ENCODE measurements at places on chromosomes 6 and 20.
A peak's percentile ranks its signal among the peaks of the same experiment; 100 is the strongest.

DNA sequence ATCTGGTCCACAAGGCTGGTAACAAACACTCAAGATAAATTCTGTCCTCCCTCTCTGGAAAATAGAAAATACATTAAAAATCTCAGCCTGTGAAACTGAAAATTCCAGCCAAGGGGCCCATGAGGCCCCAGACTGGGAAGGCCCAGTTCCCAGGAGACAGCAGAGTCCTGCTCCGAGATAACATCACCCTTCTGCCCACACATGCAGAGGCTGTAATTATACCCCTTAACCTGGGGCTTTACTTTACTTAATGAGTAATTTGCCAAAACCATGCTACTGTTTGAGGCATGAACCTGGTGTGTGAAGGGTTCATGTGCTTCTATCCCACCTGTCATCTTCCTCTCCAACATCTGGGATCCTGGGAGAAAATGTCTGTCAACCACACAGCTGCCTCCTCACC is 398.9 kb upstream of the SULF2 start:
- no peaks in the 10 kb centered on the region for H3K4me1 ChIP-seq
- H3K27me3 ChIP-seq = no peaks in the 10 kb centered on the region
- H3K36me3 ChIP-seq = no peaks in the 10 kb centered on the region
- no peak overlapping the region for H3K27ac ChIP-seq

DNA sequence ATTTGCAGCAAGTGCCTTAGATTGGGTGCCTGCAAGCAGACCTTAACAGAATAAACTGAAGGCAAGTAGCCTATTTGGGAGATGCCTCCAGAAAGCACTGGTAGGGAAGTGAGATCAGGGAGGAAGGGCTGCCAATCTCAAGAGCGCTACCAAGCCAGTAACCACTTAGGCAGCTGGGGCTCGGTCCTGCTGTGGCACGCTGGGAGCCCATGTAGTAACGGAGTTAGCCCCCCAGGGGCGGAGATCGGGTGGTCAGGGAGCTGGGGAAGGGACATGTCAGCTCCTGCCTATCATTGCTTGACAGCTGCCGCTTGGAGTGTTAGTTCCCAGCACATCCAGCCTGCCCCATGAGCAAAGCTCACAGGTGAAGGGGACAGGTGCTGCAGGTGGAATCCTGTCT is 127.0 kb downstream of the CEBPB start:
- peaks cover 32% of the 10 kb centered on the region for H3K27me3 ChIP-seq
- H3K4me3 ChIP-seq = no peak overlapping the region
- no peak overlapping the region for H3K27ac ChIP-seq

DNA sequence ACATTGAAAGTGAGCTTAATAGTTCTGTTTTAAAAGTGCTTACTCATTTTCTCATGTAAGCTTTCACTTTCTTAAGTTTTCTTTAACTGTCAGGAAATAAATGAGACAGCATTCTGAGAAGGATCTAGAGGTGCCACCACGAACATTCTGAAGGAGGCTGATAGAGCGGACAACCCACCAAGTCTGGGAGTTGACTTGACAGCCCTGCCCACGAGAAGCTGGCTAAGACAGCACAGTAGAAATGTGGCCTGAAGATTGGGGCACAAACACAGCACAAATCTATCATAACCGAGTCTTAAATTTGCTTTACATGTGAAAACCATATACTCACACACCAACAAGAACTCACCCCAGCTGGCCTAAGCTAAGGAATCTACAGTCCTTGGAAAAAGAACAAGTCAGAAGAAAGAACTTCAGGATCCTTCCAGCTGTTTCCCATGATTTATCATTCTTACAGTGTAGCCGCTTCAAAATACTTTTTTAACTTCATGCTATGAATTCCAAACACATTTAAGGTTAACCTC is 144.2 kb upstream of the TNFAIP3 start:
- H3K4me1 ChIP-seq = peaks cover 2% of the 10 kb centered on the region
- H3K36me3 ChIP-seq = no peaks in the 10 kb centered on the region
- H3K4me3 ChIP-seq = no peak overlapping the region
- DNase-seq = no peak
- H3K27ac ChIP-seq = peak overlapping the region; percentile 5
- H3K27me3 ChIP-seq = no peaks in the 10 kb centered on the region

GRCh38 chr6:22972771-22973170 is 403.4 kb downstream of the HDGFL1 start:
- H3K4me3 ChIP-seq = no peak overlapping the region
- H3K36me3 ChIP-seq = no peaks in the 10 kb centered on the region
- no peaks in the 10 kb centered on the region for H3K4me1 ChIP-seq
- DNase-seq = no peak
- no peak overlapping the region for H3K27ac ChIP-seq
- H3K27me3 ChIP-seq = no peaks in the 10 kb centered on the region

- H3K36me3 ChIP-seq = no peaks in the 10 kb centered on the region
- no peaks in the 10 kb centered on the region for H3K4me1 ChIP-seq
- no peak for DNase-seq
- H3K27ac ChIP-seq = no peak overlapping the region
Observed at GRCh38 chr6:47836639-47837038, 54.8 kb downstream of the OPN5 start.

GRCh38 chr6:134249759-134250602 is 67.9 kb downstream of the SGK1 start:
- H3K27me3 ChIP-seq = no peaks in the 10 kb centered on the region
- peak overlapping the region; percentile 60 for H3K27ac ChIP-seq
- peaks cover 54% of the 10 kb centered on the region for H3K4me1 ChIP-seq
